ENCODE measurements at places on chromosomes 4 and X.

DNA sequence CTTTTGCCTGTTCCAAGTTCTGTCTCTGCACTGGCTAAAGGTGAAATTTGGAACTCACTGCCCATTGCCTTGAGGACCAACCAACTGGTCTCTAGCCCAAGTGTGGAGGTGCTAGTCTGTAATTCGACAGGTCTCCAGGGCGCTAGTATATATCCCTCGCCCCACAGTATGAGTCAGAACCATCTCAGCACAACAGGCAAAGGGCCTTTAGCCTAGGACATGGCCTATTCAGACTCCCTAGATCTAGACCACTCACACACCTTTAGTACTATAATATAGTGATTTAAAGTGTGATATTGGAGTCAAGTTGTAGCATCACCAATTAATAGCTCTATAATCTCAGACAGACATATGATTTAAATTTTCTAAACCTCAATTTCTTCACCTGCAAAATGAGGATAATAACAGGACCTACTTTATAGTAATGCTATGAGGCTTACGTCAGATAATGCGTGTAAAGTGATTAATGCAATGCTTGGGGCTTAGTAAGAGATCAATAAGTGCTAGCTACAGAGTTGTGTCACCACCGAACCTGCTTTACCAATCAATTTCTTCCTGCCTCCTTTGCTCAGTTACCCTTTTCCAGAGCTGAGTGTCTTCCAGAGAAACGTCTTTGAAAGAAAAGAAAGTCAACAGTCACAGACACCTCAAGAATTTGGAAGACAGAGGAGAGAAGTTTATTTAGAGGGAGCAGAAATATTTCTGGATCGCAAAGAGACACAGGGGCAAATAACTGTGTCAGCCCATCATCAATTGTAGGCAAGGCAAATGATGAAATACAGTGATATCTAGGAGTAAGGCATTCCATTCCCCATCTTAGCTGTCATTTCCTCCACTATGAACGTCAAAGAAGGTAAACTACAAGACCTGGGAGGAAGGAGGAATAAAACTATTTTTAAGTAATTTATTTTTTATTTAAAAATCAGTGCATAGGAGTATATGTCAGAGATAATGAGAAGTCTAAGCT lies 2.3 kb downstream of the NOX1 start:
- no peak for DNase-seq

DNA sequence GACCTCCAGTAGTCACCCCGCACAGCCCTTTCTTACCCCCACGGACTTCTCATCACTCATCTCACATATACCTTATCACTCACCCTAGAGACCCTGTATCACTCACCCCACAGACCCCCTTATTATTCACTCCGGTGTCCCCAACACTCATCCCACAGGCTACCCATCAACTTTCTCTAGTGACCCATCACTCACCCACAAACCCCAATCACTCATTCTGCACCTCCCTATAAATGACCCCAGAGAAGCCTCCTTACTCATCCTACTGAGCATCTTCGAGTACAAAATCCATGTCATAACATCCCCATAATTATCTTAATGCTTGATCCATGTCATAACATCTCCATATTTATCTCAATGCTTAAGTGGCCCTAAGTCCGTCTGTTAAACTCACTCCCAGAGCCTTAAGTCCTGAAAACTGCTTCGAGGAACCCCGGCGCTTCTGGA lies 934 bp downstream of the ZNF41 start:
- no peak for DNase-seq

DNA sequence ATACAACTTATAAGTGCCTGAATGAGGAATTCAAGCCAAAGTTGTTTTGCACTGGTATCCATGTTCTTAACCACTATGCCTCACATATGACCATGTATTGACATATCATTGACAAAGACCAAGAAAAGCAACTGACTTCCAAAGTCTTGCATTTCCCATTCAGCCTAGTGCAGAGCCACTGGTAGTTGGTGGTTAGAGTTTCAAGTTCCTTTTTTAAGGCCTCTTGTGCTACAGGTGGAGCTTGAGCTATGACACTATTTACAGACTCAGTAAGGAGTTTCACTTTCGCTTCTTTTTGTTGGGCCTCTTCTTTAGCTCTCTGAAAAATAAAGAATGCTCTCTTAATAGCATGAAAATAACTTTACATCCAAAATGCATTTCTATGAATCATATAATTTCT lies 763.0 kb downstream of the DMD start:
- no peak for DNase-seq

GRCh38 chrX:137654481-137654880 lies 88.6 kb downstream of the ZIC3 start:
- DNase-seq = no peak

GRCh38 chr4:89161841-89162240 lies 50.5 kb downstream of the TIGD2 start:
- DNase-seq = no peak

GRCh38 chr4:186200516-186200915 lies 9.1 kb downstream of the CYP4V2 start:
- DNase-seq = no peak

GRCh38 chrX:129750971-129751370 lies 12.2 kb downstream of the XPNPEP2 start:
- no peak for DNase-seq

GRCh38 chr4:85548841-85549240 lies 73.9 kb downstream of the ARHGAP24 start:
- no peak for DNase-seq

- no peak for DNase-seq
These were observed 77.3 kb upstream of the FGF13 start for GRCh38 chrX:138788771-138789170.

DNA sequence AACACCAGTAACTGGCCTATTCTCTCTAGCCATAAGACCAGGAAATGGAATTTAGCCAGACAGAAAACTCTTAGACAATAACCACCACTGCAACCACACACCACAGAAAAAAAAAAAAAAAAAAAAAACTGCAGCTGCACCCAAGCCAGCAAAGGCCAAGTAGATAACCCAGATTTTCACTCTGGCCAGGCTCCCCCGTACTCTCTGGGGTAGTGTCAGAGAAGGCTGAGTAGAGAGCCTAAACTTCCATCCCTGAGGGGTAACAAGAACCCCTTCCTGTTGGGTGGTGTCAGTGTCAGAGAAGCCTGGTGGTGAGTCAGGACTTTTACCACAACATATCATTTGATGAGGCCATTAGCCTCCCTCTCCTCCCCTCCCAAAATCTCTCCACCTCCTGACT lies 5.6 kb upstream of the DLG3 start:
- no peak for DNase-seq

DNA sequence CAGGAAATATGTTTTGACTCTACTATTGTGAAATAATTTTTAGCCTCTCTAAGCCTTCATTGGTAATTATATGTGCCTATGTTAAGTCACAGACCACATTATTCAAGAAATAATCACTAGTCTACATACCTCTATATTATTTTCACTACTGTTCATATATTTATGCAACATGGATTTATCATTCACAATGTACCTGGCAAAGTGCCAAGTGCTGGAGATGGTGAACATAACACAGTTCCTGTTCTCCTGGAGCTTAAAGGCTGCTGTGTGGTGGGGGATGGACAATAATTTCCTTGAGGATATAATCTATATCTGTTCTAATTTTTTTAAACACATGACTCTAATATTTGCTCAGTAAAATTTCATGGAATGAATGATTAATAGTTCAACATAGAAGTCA lies 527.7 kb upstream of the CXorf51A start:
- no peak for DNase-seq

Data from left lobe of liver (tissue), 2 donors.